ENCODE measurements at places on chromosomes 11 and 22. TPM values are rescaled to one million over a fixed set of nuclear protein-coding genes. Genes with fewer than 3 reads are reported as not detected.

The NCF4 gene
- total RNA-seq = not detected

The ACCSL gene
- not detected for total RNA-seq

The NXPE4 gene
- not detected for total RNA-seq

The MDK gene
- 52.2 TPM for total RNA-seq

The OR51G2 gene
- not detected for total RNA-seq

All from fibroblast of the aortic adventitia (primary cell).